Activated T-cell treated with anti-CD3 and anti-CD28 coated beads, Interleukin-2, amount 50 U/mL, for 72 hours (primary cell): ENCODE measurements at places on chromosomes 7 and 10. TPM values are rescaled to one million over a fixed set of nuclear protein-coding genes. Genes with fewer than 3 reads are reported as not detected.

The CNNM1 gene
- total RNA-seq, result 0.31 TPM

The NEUROD6 gene
- total RNA-seq, result not detected

The LRRD1 gene
- not detected for total RNA-seq

DNA sequence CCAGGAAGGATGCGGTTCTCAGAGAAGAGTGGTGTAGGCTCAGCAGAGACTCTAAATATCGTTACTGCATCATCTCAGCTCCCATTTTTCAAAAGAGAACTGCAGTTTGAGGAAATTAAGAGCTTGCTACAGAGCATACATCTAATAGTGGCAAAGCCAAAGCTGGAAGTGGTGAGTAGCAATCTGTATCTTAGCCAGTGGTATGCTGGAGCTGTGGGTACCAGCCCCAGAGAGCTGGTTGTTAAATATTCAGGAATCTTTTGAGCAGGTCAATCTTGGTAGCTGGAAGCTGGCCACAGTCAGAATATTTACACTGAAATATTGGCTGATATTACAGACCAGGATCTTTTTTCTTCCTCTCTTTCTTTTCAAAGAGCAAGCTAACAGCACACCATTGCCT lies 88.4 kb upstream of the STEAP1B start:
- no peak for DNase-seq

GRCh38 chr7:97381815-97382554 lies 264.5 kb downstream of the SDHAF3 start:
- no peak for DNase-seq

- DNase-seq, result peak; percentile 79
These were observed 31.2 kb downstream of the PRTFDC1 start for GRCh38 chr10:24920907-24921881.

DNA sequence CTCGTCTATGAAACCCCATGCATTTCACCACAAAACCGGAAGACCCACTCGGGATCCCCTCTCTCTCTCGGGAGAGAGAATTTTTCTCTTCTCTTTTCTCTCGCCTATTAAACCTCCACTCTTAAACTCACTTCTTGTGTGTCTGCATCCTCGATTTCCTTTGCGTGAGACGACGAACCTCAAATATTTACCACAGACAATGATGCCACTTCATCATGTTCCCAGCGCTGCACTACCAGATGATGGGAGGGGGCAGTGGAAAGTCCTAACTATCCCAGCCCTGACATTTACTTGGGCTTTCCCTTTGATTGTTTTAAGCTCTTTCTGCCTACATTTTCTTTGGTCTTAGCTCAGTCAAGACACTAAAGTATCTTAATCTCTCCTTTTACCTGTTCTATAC lies 906.7 kb downstream of the GRID1 start:
- no peak for DNase-seq

- DNase-seq, result no peak
These were observed 54.3 kb downstream of the FAM241B start for GRCh38 chr10:69684020-69684980.

GRCh38 chr10:52007091-52007490 lies 307.0 kb upstream of the DKK1 start:
- no peak for DNase-seq

GRCh38 chr7:27105301-27106031 lies 3.0 kb upstream of the HOXA2 start:
- DNase-seq, result no peak

GRCh38 chr7:121505021-121505420 lies 108.9 kb upstream of the FAM3C start:
- DNase-seq, result no peak

DNA sequence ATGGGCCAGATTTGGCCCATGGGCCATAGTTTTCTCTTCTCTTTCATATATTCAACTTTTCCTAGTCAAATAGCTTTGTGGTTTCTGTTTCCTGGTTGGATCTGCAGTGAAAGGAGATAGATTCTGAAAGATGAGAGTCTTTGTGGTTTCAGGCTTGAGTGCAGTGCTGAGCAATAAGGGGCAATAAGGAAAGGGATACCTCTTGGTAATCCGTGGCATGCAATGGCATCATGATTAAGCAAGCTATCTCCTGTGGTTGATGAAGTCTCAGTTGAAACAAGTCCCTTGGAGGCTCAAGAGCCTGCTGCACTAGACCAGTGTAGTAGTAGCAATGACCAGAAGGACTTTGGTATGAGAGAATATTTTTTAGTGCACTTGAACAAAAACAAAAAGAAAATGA lies 187.7 kb upstream of the CNTNAP2 start:
- no peak for DNase-seq

GRCh38 chr7:132030883-132031282 lies 474.5 kb upstream of the PODXL start:
- no peak for DNase-seq

- DNase-seq, result no peak
These were observed 8.7 kb downstream of the PGAM2 start for GRCh38 chr7:44056681-44057080.

GRCh38 chr10:29377333-29377961 lies 88.6 kb downstream of the LYZL1 start:
- DNase-seq, result no peak

DNA sequence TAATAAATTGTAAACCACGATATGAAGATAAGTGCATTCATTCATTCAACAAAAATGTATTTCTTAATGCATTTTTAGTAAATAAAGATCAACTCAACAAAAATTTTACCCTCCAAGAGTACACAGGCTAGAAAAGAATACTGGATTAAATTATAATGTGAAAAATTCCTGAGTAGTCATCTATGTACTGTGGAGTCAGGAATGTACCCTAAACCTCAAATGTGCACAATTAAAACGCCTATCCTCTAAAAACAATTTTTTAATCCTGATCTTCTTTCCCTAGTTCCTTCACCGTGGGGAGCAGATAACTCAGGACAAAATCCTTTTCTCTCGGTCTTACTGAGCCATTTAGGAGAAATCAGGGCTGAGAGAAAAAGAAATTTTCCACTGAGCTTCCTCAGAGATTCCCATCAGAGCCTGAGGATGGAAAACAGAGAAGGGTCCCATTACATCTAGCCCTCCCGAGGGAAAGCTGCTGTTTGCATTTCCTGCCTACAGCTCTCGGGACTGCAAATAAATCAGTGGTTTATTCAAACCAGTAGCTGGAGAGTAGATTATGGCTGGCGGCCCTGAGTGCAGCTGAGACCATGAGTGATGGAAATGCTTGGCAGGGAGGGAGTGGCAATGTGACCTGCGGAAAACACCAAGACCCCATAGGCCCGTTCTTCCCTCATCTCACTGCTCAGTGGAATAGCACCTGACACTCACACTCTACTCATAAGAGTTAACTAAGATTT lies 7.4 kb downstream of the TAS2R40 start:
- no peak for DNase-seq

GRCh38 chr10:126373972-126374371 lies 14.3 kb downstream of the ADAM12 start:
- no peak for DNase-seq

GRCh38 chr7:138556771-138557484 lies 96.9 kb downstream of the TRIM24 start:
- no peak for DNase-seq
